ENCODE measurements at places on chromosomes 13 and 19.

- DNase-seq = no peak
Observed at GRCh38 chr13:27388241-27388640, 36.2 kb upstream of the GTF3A start.

DNA sequence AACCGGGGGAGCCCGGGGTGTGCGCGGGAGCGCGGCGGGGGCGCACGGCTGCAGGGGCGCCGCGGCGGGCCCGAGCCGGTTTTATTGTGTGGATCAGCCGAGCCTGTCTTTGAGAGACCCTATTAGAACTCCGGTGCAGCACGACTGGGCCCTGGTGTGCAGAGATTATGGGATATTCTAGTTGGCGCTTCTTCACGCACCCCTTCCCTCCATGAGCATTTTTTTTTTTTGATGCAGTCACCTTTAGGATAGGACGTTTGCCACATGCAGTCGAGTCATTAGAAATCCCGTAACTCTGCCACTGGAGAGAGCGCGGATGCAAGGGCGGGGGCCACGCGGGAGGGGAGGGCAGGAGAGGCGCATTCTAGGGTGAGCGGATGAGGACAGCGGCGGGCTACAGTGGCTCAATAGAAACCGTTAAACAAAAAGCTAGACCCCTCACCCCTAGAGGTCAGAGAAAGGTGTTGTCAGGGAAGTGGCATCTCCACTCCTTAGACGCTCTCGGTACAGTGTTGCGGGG, 3.7 kb downstream of the FGF9 start:
- DNase-seq = no peak

- no peak for DNase-seq
Observed at GRCh38 chr13:27176470-27177410, 5.1 kb upstream of the USP12 start.

DNA sequence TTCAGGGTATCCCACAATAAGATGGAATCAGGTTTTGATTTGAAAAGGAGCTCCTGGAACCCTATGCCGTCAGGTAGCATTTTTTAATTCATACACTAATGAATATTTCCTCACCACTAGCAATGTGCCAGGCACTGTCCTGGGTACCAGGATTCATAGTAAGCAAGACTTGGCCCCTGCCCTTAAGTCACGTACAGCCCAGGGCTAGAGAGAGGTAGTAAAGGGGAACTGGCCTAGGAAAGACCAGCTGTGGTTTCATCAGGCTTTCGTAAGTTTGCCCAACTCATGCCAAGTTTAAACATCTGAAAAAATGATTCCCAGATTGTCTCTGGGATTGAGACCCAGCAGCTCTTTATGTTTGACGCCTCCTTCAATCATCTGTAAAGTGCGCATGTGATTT, 45.9 kb upstream of the AMER2 start:
- DNase-seq = no peak

- no peak for DNase-seq
Observed at GRCh38 chr13:27962128-27962841, 6.8 kb downstream of the CDX2 start.

GRCh38 chr19:6373813-6374108, 1.2 kb downstream of the ALKBH7 start:
- no peak for DNase-seq

GRCh38 chr13:111232191-111232590, 88.3 kb upstream of the TEX29 start:
- DNase-seq = no peak

- DNase-seq = no peak
Observed at GRCh38 chr13:97182111-97182890, 39.8 kb upstream of the MBNL2 start.
